Activated effector memory CD4-positive, alpha-beta T cell treated with anti-CD3 and anti-CD28 coated beads, Interleukin-2, amount 50 U/mL, for 16 hours (primary cell): ENCODE measurements at places on chromosomes 4 and X.

GRCh38 chr4:43126595-43126994 is 234.1 kb downstream of the GRXCR1 start:
- no peak for DNase-seq

GRCh38 chrX:121221322-121221977 is 174.0 kb downstream of the GLUD2 start:
- no peak for DNase-seq

- DNase-seq = no peak
Measured at GRCh38 chr4:95798727-95799126, 41.2 kb upstream of the PDHA2 start.

- DNase-seq = no peak
Measured at GRCh38 chr4:107009196-107009968, 26.7 kb downstream of the DKK2 start.

DNA sequence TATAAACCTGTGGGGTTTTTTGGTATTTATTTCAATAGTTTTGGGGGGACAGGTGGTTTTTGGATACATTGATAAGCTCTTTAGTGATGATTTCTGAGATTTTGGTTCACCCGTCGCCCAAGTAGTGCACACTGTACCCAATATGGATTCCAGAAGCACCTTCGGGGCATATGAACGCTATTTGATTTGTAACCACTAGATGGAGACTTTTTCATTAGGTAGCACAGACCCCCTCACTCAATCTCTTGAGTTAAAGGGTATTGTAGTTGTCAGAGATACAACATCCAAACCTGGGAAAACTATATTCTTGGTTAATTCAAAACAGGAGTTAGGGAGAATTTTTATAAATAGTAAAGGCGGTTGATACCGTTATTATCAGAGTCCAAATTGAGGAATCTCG is 79.8 kb downstream of the SPANXN3 start:
- DNase-seq = no peak

GRCh38 chr4:91171217-91171616 is 1044.0 kb downstream of the CCSER1 start:
- no peak for DNase-seq

DNA sequence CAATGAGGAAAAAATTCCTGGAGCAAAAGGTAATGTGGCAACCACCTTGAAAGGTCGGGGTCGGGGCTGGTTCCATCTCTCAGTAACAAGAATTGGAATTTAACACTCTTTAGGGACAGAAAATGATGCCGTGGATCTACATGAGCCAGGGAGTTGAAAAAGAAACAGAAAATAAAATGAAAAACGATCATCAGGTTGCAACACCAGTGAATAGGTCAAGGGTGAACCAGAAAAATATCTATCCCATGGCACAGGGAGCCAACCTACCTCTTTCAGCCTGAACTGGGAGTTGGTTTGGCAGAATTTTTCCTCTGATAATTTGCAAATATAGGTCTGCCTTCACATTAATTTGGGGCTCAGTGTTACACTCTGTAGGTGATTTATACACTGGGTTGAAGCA is 93.7 kb downstream of the C4orf33 start:
- DNase-seq = no peak

DNA sequence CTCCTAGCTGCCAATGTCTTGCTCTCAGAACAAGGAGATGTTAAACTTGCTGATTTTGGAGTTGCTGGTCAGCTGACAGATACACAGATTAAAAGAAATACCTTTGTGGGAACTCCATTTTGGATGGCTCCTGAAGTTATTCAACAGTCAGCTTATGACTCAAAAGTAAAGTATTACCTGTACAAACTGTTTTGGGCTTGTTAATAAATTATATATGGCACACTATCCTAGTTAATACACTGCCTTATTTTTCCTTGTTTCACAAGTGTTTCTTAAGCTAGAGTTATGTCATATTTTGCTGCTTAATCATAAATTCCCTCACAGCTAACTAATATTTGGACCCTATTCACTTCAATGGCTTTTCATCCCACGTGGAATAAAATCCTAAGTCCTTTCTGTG is 45.3 kb downstream of the STK26 start:
- DNase-seq = no peak

DNA sequence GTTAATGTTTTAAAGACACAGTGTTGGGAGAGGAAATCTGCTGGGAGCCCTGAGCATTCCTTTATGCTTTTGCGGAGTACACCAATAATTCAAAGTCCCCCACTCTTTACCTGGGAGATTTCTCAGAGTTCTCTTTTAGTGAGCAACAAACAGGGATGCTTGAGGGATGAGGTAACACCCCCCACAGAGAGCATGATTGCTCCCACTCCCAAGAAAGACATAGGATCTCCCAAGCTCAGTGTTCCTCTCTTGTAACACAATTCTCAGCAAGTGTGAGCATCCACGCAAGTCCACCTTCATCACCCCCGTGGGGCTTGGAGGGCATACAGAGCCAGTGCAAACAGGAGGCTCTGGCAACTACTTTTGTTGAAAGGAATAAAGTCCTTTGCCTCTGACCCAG is 36.1 kb downstream of the GSPT2 start:
- no peak for DNase-seq
